ENCODE measurements at places on chromosomes 16 and 17.

GRCh38 chr17:13086142-13086769 lies 68.4 kb upstream of the ELAC2 start:
- DNase-seq: no peak

GRCh38 chr17:42270170-42270535 lies 6.0 kb downstream of the STAT5B start:
- no peak for DNase-seq

GRCh38 chr17:80065478-80066170 lies 29.2 kb downstream of the CCDC40 start:
- no peak for DNase-seq

GRCh38 chr16:11200592-11200991 lies 55.4 kb downstream of the SOCS1 start:
- DNase-seq: no peak

DNA sequence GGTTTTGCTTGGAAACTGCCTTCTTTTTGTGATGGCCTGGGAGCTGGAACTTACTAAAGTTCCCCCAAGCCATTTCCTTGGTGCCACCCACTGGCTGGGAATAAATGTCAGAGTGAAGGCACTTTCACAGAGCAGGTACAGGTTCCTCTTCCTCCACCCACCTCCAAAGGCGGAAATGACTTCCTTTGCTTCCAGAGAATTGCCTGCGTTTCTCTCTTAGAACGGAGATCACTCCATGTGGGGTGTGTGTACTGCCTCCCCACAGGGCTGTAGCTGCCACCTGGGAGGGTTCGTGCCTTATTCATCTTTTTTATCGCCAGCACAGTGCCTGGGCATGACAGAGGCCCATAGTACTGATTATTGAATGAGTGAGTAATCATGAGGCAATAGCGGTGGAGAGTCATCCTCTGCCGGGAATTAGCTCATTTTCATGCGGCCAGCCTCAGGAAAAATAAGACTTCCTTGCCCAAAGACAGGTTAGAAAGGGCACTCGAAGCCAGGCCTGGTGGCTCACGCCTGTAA lies 32.2 kb upstream of the HAS3 start:
- DNase-seq: no peak
